ENCODE measurements at places on chromosomes 5 and 9. TPM values are rescaled to one million over a fixed set of nuclear protein-coding genes. Genes with fewer than 3 reads are reported as not detected.

CDX1 gene
- not detected for total RNA-seq

FRMD3 gene
- total RNA-seq: 0.21 TPM

ADAMTS13 gene
- 2.0 TPM for total RNA-seq

NTNG2 gene
- 0.51 TPM for total RNA-seq

GFI1B gene
- not detected for total RNA-seq

RPP25L gene
- total RNA-seq: 18.4 TPM

CDKN2B gene
- 0.19 TPM for total RNA-seq

FBN2 gene
- total RNA-seq: 0.10 TPM

SLC6A19 gene
- not detected for total RNA-seq

MCC gene
- 0.38 TPM for total RNA-seq

Measured in GM12878 (cell line).